Fibroblast of skin of scalp (primary cell): ENCODE measurements at places on chromosomes 7 and 10.

- peak; percentile 15 for DNase-seq
Measured at GRCh38 chr7:88254721-88255424, 35.0 kb upstream of the SRI start.

- no peak for DNase-seq
Measured at GRCh38 chr7:2243458-2243857, 1.4 kb downstream of the NUDT1 start.

DNA sequence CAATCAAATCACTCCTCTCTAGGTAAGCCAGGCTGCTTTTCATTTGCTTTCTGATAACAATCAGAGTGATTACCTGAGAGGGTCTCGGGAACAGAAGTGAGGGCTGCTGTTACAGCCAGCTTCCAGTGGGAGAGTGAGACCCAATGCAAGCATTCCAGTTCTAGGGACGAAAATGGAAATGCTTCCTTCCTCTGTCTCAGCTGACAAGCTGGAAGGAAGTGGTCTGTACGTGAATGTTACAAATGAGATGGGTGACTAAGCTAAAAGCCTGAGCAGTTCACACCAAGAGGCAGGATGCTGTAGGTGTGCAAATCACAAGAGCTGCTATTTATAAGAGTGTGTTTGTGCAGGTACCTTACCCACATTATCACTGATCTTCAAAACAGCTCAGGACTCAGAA, 772.4 kb downstream of the GRID1 start:
- DNase-seq: no peak

GRCh38 chr7:135808206-135808605, 59.6 kb upstream of the FAM180A start:
- no peak for DNase-seq

DNA sequence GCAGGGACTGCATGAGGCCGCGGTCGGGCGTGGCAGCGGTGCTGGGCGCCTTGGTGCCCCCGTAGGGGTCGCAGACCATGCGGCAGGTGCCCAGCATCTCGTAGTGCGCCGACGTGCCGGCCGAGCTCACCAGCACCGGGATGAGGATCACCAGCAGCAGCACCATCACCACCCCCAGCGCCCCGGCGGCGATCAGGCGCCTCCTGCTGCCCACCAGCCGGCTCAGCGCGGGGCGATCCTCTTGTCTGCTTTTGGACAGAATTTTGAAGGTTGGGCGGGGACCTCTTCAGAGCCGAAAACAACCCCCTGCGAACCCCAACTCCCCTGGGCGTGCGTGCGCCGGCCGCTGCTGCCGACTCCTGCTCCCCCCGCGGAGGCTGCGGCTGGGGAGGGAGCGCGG, 779 bp downstream of the C1QL3 start:
- peak; percentile 21 for DNase-seq

- peak; percentile 99 for DNase-seq
Measured at GRCh38 chr7:78702770-78703169, 750.7 kb downstream of the MAGI2 start.

GRCh38 chr10:118818621-118819221, 64.0 kb upstream of the CACUL1 start:
- no peak for DNase-seq

DNA sequence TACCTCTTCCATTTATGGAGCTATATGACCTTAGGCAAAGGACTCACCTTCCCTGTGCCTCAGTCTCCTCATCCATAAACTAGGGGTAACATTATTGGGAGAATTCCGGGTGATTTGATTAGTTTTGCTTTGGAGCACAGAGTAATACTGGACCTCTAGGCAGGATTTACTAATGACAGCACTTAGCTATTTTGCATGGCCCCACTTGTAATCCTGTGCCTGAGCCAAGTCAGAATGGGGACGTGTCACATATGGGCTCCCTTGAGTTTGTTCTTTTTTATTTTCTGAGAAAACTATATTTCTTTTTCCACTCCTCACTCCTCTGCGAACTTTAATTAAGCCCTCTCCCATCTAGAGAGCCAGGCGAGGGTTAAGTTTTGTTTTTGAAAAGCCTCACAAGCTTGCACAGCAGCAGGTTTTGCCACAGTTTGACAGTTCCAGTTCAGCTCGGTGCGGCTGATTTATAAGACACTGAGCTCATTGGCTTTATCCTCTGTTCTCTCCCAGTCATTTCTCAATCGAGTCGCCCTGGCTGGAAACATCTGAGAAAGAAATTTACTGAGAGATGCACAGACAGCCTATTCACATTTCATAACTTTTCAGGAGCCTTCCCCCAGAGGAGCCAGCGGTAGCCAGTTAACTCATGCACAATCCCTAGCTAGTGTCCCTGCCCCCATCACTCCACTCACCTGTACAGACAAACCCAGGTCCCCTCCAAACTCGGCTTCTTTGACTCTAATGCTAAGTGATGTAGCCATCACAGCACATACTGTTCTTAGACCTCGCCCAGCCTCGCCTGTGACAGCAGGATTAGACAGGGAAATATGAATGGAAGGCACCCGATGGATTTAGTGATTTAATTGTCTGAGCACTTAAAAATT, 441.9 kb upstream of the NPVF start:
- DNase-seq: no peak

GRCh38 chr7:20788420-20788990, 1.8 kb upstream of the SP8 start:
- DNase-seq: no peak

- DNase-seq: peak; percentile 19
Measured at GRCh38 chr10:7593063-7593462, 73.7 kb downstream of the ITIH5 start.

GRCh38 chr7:150738092-150738491, 874 bp downstream of the GIMAP5 start:
- no peak for DNase-seq

GRCh38 chr7:88311675-88312036, 5.0 kb upstream of the STEAP4 start:
- no peak for DNase-seq

- no peak for DNase-seq
Measured at GRCh38 chr7:120405652-120406051, 132.7 kb downstream of the KCND2 start.

- DNase-seq: peak; percentile 45
Measured at GRCh38 chr7:82677493-82677892, 233.9 kb upstream of the CACNA2D1 start.

DNA sequence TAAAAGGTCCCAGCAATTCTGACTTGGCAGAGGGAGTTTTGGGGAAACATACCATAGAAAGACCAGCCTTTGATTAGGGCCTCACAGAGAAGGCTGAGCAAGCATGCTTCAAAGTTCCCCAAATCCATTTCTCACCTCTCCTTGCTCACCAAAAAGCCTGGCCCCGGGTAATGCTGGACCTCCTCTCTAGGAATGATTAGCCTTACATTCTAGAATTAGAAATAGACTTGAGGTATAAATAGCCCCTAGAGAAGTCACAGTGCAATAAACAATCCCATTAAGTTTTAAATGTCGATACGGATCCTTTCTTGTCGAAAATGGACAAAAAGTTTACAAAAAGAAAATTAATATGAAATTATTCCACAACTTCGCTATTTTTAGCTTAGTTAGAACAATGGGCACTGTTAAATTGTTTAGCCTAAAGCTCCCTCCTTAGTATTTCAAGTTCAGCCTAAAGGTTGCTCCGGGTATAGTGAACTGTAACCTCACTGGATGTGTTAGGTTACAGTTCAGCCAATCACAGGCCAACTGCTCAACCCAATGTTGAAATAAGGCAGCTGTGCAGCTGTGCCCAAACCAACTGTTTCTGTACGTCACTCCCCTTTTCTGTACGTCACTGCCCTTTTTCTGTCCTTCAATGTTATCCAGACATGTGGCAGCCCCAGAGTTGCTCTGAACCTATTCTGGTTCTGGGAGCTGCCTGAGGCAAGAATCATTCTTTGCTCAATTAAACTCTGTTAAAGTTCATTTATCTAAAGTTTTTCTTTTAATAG, 7.9 kb upstream of the GSDME start:
- DNase-seq: no peak

DNA sequence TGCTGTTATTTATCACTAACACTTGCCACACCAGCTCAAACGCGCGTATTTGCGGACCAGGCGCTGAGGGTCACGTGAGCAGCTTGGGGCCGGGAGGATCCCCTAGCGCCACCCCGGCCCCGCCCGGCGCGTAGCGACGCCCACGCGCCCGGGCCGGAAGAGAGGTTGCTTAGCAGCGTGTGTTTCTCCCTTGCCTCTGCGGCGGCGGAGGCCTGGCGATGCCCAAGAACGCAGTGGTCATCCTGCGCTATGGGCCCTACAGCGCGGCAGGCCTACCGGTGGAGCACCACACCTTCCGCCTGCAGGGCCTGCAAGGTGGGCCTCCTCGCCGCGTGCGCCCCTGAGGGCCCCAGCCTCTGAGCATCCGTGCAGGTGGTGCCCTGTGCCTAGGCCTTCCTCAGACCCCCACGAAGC, at the start of gene C10orf53:
TSS of gene C10orf53 (plus strand) at position 172 of the 414 bp plus-strand sequence. CDS start at position 219, 47 bp downstream.
- peak; percentile 13 for DNase-seq
